ENCODE measurements at places on chromosomes 11 and 22.
A peak's percentile ranks its signal among the peaks of the same experiment; 100 is the strongest.

GRCh38 chr11:27991736-27992135 is 116.2 kb downstream of the KIF18A start:
- no peak for DNase-seq

GRCh38 chr22:50437511-50438304 is 37.1 kb downstream of the SBF1 start:
- no peak for DNase-seq

- no peak for DNase-seq
Observed at GRCh38 chr11:31767685-31768084, 43.4 kb downstream of the PAX6 start.

GRCh38 chr22:37195921-37196320 is 7.9 kb upstream of the C1QTNF6 start:
- no peak for DNase-seq

- DNase-seq = no peak
Observed at GRCh38 chr11:63999349-64000025, 13.2 kb downstream of the OTUB1 start.

DNA sequence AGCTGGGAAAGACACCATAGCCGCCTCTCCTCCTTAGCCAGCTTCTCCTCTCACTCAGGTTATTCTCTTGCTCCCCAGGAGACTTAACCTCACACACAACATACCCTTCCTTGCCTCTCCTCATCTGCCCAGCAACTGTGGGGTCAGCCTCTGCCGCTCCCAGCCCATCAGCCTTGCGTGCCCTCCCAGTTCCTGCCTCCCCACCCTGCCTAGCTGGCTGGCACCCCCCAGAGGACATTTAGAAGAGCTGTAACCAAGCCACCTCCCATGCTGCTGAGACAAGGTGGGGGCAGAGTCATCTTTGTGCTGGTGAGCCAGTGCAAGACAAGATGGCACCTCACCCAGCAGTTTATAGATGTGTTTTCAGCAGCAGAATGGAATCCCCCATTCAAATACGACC is 38.2 kb downstream of the TOM1 start:
- DNase-seq = no peak

GRCh38 chr11:123330071-123330470 is 100.0 kb upstream of the GRAMD1B start:
- DNase-seq = no peak

DNA sequence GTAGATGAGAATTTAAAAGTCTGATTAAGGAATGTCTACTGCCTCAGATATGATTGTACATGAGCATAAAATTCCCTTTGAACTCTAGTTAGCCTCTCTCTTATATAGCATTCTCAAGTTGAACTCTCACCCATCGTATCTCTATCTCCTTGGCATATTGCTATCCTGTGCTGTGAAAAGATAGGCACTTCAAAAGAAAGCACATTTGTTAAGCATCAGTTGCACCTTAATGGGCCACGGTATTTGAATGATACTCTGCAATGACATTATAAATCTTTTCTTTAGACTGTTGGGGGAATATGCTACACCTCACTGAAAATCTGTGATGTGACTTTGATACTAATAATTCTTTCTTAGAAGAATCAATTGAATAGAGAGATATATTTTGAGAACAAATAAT is 570.7 kb downstream of the JRKL start:
- no peak for DNase-seq

DNA sequence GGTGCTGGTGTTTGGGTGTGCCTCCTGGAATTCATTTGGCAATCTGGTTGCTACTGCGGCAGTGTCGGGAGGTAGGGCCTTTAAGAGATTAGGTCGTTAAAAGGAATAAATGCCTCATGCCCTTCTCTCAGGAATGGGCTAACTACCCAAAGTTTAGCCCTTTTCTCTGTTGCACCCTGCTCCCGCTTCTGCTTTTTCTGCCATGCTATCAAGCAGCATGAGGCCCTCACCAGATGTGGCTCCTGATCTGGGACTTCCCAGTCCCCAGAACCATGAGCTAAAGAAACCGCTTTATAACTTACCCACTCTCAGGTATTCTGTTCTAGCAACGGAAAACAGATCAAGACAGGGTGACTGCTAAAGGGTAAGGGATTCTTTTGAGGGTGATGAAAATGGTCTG is 6.3 kb downstream of the EIF3D start:
- DNase-seq = no peak

GRCh38 chr11:117663821-117664220 is 133.2 kb downstream of the DSCAML1 start:
- no peak for DNase-seq

DNA sequence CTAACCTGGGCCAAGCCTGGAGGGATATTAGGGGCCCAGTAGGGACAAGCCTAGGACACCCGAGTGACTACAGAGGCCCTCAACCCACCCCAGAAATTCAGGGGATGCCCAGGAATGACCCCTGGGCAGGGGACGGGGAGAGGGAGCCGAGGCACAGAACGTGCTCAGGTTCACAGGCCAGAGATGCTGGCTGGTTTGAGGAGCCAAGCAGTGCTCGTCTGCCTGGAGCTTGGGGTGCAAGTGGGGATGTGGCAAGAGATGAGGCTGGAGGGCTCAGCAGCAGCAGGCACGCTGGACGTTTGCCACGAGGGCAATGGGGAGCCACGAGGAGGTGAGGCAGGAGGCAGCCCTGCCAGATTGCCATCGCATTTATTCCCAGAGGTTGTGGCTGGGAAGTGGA is 34.0 kb upstream of the EMID1 start:
- no peak for DNase-seq

DNA sequence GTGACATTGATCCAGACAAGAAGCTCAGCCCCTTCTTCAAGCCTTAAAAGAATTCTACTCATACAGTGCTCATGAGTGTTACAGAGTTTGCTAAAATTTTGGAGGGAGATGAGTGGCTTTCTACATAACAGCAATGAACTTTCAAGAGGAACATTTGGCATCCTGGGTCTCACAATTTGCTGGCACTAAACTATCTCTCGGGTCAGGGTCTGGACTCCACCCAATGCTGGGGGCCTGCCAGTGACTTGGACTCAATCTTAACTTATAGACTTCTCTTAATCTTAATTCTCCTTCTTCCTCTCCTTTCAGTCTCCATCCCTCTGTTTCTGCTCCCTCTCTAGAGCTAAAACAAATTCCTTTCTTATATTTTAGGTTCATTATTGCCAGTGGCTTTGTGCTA is 317.9 kb downstream of the TMEM135 start:
- DNase-seq = no peak

- no peak for DNase-seq
Observed at GRCh38 chr11:75668451-75669297, at the start of gene MAP6. MAP6 (minus strand) TSS chr11:75669038; CDS start chr11:75668369, 669 bp downstream.

- DNase-seq = no peak
Observed at GRCh38 chr11:12761029-12761428, 86.8 kb downstream of the TEAD1 start.

DNA sequence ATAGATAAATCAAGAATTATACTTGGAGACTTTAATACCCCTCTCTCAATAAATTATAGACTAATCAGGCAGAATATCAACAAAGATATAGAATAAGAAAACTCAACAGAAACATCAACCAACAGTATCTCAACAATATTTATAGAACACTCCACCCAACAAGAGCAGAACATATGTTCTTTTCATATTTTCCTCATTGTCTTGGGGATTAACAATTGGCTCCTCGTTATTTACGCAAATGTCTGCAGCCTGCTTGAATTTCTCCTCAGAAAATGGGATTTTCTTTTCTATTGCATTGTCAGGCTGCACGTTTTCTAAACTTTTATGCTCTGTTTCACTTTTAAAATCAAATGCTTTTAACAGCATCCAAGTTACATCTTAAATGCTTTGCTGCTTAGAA is 37.0 kb upstream of the FBLN1 start:
- DNase-seq = no peak

DNA sequence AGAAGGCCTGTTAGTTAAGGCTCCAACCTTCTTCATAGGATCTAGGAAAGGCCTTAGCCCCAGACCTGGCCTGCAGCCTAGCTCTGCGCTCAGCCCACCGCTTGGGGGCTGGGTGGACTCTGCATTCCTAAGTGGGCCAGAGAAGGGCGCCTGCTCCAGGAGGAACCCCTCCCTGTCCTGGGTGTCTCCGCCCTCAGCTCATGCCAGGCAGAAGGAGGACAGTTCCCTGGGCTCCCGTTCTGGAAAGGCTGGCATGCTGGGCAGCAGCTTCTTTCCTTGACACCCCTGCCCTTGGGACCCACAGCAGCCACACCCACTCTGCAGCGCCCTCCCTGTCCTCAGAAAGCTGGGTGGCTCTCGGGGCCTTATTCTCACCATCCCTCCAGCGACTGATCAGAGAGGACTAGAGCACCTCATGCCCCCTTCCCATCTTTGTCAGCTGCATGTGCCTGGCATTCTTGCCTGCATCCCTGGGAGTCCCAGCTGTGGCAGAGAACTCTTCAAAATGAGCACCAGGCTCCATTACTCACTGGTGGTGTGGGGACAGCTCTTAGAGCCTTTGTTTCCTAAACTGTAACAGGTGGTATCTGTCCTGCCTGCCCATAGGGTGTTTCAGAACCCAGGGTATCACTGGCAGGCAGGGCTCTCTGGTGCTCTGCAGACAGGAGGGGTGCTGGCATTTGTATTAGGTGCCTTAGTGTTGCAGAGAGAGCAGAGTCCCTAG is 20.3 kb upstream of the MYRF start:
- no peak for DNase-seq

GRCh38 chr22:45197606-45198462 is 34.1 kb downstream of the NUP50 start:
- no peak for DNase-seq

GRCh38 chr22:50121202-50121740 is 31.5 kb downstream of the MOV10L1 start:
- no peak for DNase-seq

- no peak for DNase-seq
Observed at GRCh38 chr11:13841393-13841792, 121.1 kb upstream of the SPON1 start.

GRCh38 chr11:92125321-92125720 is 99.3 kb upstream of the FAT3 start:
- DNase-seq = no peak

GRCh38 chr11:12239804-12240371 is 129.5 kb downstream of the MICAL2 start:
- peak; percentile 48 for DNase-seq

- DNase-seq = no peak
Observed at GRCh38 chr22:20441631-20442484, 4.2 kb upstream of the SCARF2 start.

DNA sequence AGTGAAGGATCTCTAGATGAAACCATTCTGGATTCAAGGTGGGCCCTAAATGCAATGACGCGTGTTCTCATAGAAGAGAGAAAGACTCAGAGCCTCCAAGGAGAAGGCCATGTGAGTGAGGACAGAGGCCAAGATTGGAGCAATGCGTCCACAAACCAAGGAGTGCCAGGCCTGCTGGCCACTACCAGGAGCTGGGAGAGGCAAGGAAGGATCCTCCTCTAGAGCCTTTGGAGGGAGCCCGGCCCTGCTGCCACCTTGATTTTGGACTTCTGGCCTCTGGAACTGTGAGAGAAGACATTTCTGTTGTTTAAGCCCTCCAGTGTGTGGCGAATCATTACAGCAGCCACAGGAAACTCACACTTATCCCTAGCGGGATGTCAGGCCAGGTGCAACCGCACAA is 52.7 kb upstream of the SHANK2 start:
- no peak for DNase-seq

GRCh38 chr22:36497910-36498665 is 8.8 kb downstream of the FOXRED2 start:
- no peak for DNase-seq

- DNase-seq = no peak
Observed at GRCh38 chr22:46075764-46076531, 74.4 kb upstream of the PPARA start.

GRCh38 chr11:35752115-35752514 is 89.5 kb downstream of the TRIM44 start:
- DNase-seq = no peak

- DNase-seq = no peak
Observed at GRCh38 chr11:29163231-29163630, 853.6 kb downstream of the KCNA4 start.

GRCh38 chr11:35463331-35463751 is 44.0 kb upstream of the SLC1A2 start:
- no peak for DNase-seq

GRCh38 chr22:34072585-34072984 is 152.3 kb upstream of the LARGE1 start:
- no peak for DNase-seq

- peak; percentile 93 for DNase-seq
Observed at GRCh38 chr22:28142361-28142961, 223.4 kb upstream of the PITPNB start.

- DNase-seq = peak; percentile 4
Observed at GRCh38 chr22:17536269-17536668, 27.0 kb upstream of the SLC25A18 start.

DNA sequence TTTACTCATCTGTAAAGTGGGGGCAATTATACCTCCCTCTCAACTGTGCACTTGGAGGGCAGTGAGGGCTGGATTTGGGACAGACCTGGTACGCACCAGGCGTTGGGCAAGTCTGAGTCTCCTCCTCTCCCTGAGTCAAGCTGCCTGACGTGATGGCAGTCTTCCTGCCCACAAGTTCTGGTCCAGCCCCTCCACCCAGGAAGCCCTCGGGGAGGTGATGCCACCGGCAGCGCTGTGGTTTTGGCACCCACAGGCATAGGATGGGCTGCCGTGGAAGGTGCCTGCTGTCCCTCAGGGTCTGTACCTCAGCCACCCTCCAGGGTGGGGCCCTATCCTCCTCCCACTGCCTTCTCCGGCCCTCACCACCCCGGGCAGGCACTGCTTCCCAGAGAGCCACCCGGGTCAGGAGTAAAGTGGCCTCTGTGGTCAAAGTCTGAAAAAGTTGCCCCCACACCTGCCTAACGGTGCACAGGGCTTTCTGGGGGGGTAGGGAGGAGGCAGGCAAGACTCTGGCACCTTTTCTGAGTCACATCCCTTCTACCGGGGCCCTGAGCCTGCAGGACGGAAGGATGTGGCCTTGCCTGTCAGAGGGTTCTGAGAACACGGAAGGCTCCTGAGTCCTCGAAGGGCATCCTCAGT is 6.5 kb upstream of the APOBEC3H start:
- no peak for DNase-seq

GRCh38 chr11:4061700-4062099 is 32.9 kb upstream of the RRM1 start:
- no peak for DNase-seq

DNA sequence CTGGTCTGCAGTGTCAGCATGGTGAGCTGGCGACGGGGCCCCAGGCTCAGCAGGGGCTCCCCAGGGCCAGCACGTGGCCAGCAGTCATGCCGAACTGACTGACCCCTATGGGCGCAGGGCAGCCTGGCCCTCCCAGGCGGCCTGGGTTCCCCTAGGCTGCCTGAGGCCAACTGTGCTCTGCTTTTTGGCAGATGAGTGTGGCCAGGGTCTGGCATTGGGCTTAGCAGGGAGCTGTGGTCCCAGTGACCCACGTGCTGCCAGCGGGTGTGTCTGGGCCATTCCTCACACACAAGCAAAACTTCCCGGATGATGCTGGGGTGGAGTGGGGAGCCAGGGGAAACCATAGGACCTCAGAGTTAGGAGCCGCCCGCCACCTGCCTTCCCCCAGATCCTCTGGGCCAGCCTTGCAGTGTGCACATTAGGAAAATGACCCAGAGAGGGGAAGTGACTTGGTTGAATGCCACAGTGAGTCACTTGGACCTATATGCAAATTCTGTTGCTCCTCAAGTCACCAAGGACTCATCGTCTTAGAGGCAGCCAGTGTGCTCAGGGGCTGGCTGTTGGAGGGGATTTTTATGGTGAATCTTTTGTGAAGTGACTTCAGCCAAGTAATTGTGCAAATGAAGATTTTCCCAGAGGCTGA is 6.5 kb downstream of the ADORA2A start:
- no peak for DNase-seq
